AG09319 (cell line): ENCODE measurements at places on chromosomes 5 and 9.
A peak's percentile ranks its signal among the peaks of the same experiment; 100 is the strongest.

- no peak for DNase-seq
Observed at GRCh38 chr5:149750596-149750995, 20.5 kb downstream of the PPARGC1B start.

DNA sequence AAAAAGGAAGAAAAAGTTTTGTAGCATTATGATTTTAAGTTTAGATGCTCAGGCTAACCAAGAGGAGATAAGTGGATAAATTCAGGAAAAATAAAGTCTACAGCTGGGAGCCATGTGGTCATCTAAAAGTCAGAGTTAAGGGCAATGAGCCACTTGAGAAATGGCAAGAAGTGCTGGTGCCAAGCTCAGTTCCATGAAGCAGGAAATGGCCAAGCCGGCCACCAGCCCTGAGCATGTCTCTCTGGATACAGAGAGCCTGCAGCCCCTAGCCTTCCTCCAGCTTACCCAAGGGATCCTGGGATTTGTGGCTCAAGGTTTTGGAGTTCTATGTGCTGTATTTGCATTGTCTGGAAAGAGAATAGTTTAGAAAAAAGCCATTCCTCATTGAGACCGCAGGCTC is 12.2 kb upstream of the S1PR3 start:
- no peak for DNase-seq

GRCh38 chr5:123874600-123875201 is 362.7 kb downstream of the CSNK1G3 start:
- no peak for DNase-seq

DNA sequence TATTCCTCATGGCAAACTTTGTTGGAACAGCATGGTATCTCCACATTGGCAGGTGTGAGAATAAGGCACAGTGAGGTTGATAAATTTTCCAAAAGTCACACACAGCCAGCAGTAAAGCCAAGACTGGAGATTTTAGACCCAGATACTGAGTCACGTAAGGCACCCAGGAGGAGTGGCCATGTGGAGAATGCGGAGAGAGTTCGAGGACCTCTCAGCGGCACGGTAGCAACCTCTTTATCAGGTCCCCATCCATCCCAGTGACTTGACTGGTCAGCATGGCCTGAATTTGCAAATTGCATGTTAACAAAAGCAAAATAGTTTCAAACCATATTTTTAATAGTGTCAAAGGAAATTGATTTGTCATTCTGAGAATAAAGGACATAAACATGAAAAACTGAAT is 183.4 kb downstream of the DOCK8 start:
- no peak for DNase-seq

GRCh38 chr9:38288502-38288901 is 104.0 kb upstream of the ALDH1B1 start:
- DNase-seq: no peak

DNA sequence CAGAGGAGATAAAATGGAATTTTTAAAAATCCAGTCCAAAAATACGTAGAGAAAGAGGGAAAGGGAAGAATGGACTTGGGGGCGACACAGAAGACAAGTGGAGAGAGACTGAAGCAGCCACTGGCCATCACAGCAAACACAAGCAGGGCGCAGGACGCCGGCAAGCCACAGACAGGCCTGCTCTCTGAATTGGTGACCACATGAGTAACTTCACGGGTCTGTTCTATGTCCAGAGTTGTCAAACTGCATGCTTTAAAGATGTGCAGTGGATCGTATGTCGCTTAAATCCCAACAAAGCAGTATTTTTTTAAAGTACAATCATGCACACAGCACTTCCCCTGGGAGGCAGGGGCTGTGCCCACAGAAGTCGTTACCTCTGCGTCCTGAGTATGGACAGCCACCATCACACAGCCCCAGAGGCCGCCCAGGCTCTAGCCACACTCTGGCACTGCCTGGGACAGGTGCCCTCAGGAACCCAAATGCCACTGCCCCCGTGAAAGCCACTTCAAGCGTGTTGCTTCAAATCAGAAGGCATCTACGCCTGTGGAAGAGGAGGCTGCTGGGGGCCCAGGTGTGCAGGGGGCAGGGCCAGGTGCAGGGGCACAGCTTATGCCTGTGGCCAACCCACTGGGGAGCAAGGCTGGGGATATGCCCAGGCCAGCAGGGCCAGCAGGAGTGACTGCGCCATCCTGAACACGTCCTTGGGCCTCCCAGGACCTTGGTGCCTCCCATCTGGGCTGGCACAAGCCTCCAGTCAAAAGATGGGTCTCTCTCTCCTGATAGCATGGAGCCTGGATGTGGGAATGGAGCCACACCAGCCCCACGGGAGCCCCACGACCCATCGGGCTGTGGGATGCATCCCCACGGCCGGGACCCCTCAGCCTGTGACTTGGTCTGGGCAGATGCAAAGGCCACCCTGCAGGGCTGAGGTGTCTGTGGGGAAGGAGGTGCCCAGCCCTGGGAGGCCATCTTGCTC is 5.9 kb upstream of the LRRC14B start:
- no peak for DNase-seq

GRCh38 chr9:129694243-129694646 is 28.8 kb downstream of the PRRX2 start:
- DNase-seq: no peak

DNA sequence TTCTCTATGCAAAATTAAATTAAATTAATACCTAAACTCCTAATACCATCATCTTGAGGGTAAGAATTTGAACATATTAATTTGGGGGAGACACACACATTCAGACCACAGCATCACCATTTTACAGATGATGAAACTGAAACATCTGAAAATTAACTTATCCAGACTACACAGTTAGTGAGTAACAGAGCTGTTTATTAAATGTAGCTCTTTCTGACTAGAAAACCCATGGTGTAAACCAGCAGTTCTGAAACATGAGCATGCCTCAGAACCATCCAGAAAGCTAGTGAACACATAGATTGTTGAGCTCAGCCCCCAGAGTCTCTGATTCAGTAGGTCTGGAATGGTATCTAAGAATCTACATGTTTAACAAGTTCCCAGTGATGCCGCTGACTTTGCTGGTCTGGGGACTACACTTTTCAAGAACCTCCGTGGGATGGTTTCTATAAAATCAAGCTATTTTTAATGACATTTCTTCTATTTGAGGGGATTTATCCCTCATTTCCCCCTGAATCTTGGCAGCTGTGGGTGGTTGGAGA is 113.5 kb downstream of the RORB start:
- no peak for DNase-seq

DNA sequence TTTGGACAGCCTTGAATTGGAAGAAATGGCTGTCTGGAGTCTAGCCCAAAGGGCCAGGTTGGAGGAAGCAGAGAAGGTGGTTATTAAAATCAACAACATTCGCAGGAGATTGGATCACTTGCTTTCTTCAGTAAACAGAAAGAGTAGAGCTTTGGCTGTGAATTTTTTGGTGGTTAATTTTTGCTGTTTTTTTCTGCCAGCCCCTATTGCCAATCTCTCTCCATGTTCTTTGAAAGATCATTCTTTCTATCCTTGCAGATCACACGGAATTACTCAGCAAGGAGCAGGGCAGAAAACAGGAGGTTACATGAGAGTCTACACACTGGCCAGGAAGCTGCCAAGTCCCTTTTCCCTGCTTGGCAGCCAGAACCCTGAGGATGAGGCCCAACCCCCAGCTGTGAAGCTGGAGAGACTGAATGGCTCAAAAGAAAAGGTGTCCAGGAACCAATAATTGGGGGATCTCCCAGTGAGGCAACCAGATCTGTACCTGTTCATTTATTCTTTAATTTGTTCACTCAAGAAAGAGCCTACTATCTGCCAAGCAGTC is 13.0 kb downstream of the GLRX start:
- no peak for DNase-seq

- DNase-seq: no peak
Observed at GRCh38 chr9:108468364-108468763, 387.4 kb downstream of the ACTL7B start.

GRCh38 chr5:89934069-89934468 is 475.5 kb downstream of the CETN3 start:
- DNase-seq: no peak

DNA sequence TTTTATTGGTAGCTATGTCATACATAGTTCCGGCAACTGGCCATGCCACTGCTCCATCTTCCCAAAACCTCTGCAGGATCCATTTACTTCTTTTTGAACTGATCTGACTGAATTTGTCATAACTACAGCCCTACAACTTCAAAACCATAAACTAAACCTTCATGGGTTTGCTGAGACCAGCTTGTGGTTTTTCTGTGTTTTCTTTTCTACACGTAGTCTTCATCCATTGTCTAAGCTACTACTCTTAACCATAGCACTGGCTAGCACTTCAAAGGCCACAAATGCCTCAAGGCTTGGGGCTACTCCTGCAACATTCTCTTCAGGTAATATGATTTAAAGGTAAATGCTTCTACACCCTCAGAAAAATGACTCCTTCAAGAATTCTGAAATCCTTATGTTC is 9.0 kb upstream of the KIF2A start:
- DNase-seq: no peak

- DNase-seq: peak; percentile 62
Observed at GRCh38 chr5:67971223-67971830, 244.2 kb upstream of the PIK3R1 start.

- no peak for DNase-seq
Observed at GRCh38 chr9:83423815-83424707, 114.1 kb downstream of the FRMD3 start.

- peak; percentile 19 for DNase-seq
Observed at GRCh38 chr9:17613758-17614157, 34.9 kb downstream of the SH3GL2 start.

- no peak for DNase-seq
Observed at GRCh38 chr9:89435071-89435823, 62.7 kb downstream of the SEMA4D start.

DNA sequence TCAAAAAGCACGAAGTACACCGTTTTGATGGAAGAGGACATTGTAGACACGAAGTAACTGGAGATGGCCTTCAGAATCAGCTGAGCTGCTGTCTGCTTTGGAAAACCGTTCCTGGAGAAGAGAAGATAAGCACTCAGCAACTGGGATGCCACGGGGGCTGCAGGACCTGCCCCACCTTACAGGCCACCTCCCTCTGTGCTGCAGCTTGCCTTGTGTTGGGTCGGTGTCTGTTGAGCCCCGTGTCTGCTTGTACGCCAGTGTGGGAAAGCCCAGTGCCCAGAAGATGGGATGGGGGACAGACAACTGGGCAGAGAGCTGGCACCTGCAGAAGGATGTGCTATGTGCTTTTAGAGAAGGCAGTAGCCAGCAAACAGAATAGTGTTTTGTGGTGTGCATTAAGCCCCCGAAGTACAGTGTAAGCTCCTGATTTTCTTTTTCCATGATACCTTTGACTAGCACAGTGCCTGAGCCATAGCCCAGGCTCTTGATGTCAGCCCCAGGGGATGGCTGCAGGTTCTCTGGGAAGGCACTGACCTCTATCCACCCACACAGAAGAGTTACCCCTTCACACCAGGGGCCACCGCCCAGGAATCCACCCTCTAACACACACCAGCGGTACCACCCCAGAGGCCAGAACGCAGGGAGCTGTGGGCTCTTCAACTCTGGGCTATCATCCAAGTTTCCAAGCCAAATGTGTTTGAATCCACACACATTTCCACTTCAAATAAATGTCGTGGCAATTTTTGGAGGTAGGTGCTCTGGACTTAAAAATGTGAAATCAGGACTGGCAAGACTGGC is 63.8 kb downstream of the MACROH2A1 start:
- DNase-seq: no peak
